ENCODE measurements at places on chromosomes 3 and 15.

DNA sequence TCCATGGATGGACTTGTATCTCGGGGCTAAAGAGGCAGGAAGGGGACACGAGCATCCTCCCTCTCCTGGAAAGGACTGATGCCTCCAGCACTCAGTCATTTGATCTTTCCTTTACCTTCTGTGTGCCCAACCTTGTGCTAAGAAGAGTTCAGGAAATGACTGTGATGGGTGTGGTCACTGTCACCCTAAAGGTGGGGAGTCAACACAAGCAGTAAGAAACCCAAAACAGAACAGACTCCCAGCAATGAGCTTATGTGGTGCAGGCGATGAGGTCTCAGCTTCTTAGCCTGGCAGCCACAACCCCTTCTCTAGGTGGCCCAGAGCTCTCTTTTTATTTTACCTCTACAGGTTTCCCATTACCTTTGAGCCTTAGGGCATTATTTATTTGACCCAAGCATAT is 3.8 kb downstream of the MPI start:
- DNase-seq = no peak

- DNase-seq = no peak
These were observed 116.3 kb downstream of the DTWD1 start for GRCh38 chr15:49737127-49737526.

DNA sequence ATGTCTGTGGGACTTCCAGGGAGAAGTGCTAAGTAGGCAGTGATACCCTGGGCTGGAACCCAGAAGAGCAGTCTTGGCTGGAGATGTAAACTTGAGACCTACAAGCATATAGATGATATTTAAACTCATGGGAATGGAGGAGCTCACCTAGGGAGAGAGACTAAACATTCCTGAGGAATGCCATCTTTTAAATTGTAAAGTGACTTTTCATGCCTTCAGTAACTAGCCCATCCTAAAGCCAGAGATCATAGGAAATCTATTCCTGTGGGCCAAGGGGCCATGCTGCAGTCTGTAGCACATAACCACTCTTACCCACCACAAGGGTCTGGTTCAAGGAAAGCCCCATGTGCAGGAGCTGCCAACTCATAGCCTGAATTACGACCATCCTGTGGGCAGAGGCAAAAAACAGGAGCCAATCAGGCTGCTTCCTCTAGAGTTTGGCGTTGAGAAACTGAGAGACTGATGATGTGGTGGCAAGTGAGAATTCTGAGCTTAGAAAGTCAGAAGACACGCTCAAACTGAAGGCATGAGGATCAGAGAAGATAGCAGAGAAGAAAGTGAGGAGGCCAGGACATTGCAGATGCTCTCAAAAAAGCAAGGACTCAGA is 37.5 kb downstream of the CTDSPL start:
- DNase-seq = no peak

DNA sequence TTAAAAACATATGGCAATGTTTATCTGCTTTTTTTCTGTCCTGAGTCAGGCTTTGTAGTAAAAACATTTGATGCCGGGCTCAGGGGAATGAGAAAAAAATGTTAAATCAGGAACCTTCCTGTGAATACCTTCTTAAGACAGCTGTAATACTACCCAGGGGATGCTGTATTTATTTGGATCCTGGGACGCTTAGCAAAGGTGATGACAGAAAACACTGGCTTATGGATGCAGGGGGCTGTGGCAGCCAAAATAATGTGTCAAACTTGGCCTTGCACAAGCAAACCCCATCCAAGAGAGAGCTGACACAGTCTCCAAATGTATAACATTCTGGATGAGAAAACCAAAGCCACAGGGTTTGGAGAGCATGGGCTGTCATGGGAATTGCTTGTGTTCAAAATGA is 438.2 kb upstream of the PROK2 start:
- no peak for DNase-seq

- no peak for DNase-seq
These were observed 46.5 kb upstream of the SMAD6 start for GRCh38 chr15:66655511-66655910.

DNA sequence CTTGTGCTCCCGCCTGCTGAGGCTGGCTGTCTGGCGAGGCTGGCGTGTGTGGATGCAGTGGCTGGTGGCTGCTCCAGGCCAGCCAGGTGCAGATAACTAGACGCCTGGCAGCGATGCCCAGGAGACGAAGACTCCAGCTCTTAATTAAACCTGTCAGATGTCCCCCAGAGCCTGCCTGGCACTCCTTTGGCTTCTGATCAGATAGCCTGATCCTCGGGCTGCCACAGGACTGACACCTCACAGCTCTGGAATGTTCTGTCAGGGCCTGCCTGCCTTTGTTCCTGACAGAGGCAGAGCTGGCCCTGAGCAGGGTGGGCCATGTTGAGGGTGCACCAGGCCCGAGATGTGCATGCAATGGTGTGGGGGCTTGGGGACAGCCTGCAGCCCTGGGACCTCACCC is 36.5 kb downstream of the PLXNA1 start:
- no peak for DNase-seq

GRCh38 chr3:123571264-123571972 is 13.4 kb downstream of the HACD2 start:
- DNase-seq = peak; percentile 13

DNA sequence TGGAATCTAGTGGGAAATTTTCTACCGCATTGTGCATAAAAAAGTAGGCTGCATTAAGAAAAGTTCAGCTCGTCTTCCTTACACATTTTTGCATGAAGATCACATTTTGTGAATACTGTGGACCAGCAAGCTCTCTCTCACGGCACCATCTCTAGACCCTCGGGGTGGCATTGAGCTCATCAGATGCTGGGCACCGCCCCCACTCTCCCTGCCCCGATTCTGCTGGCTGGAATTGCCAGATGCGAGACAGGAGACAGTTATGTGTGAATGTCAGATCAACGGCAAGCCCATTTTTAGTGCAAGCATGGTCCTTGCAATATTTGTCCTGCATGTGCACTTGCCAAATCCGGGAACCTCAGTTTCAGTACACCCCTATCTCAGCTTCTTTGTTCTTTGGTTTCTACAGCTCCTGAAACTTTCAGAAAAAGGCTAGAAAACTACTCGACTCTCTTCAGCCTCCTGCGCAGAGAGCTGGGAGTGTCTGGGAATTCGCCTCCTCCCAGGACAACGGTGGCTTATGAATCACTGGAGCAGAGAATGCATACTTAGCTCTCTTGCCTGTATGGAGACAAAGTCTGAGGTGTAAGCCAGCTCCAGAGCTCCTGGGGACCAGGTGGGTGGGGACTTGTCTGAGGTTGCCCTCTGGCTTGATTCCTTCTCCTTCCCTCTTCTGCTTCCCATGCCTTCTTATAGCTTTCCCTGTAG is 285.2 kb upstream of the ATP10A start:
- DNase-seq = no peak

DNA sequence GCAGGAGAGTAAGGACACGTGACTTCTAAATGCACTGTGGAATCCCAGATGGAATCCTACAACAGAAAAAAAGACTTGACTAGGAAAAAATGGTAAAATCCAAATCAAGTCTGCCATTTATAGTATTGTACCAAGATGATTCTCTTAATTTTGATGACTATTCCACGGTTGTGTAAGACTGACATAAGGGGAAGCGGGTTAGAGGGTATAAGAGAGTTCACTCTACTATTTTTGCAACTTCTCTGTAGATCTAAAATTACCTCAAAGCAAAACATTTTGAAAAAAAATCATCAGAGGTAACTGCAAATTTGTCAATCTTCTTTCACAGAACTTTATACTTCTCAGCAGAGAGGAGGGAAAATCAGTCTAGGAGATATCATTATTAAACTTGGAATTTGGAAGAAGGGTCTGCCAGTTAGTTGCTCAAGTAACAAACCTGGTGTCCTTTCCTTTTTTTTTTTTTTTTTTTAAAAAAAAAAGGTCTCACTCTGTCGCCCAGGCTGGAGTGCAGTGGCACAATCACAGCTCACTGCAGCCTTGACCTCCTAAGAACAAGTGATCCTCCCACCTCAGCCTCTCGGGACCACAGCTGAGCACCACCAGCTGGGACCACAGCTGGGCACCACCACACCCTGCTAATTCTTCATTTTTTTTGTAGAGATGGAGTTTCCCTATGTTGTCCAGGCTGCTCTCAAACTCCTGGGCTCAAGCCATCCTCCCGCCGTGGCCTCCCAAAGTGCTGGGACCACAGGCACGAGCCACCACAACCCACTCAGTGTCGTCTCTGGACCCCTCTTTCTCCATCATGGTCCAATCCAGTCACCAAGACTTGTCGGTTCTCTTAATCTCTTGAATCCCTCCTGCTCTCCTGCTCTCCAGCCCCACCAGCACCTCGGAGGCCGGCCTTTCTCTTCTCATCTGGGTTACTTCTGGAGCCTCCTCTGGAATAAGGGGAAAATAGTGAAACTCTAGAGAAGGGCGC is 14.9 kb upstream of the HES1 start:
- DNase-seq = no peak
